ENCODE measurements at places on chromosomes 6 and 20.

DNA sequence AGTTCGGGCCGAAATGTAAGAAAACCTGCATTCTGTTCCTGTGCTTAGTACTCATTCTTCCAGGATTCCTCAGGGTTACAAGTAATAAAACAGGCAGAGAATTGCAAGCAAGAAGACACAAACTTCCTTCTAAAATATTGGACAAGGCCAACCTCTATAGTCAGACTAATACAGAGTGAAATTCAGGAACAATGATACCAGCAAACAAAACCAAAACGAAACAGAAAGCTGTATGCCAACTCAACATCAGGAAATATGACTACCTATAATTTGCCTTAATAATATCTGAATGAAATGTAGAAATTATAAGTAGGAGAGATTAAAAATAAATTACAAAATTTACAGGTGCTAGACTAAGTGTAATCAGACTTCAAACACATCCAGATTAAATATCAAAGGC is 238.8 kb downstream of the HIVEP2 start:
- DNase-seq = no peak

DNA sequence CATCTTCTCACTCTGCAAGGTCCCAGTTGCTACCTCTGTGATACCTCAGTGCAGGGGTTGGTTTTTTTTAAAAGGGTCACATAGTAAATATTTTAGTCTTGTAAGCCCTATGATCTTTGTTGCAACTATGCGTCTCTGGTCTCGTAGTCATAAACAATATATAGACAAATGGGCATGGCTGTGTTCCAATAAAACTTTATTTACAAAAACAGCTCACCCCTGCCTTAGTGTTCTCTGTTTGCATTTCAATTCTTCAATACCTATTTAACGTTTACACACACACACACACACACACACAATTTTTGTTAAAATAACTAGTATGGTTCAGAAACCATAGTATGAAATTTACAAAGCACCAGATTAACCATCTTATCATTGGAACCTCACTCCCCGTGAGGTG is 216.8 kb downstream of the PREX1 start:
- no peak for DNase-seq

DNA sequence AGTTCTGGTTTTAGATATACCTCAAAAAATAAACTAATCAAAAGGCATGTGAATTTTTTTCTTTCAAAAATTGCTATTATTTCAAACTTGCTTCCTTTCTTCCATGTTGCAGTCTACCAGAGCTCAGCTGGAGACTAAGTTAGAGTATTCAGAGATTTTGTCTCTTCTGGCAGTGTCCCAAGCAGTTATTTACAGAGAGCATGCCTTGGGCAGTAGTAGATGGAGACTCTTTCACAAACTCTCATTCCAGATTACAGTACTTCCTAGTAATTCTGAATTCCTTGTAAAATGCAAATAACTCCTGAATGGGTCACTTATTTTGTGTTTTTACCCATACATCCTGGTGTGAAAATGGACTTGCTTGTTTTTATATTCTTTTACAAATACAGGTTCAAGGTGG is 703.4 kb downstream of the EPHA7 start:
- DNase-seq = no peak

DNA sequence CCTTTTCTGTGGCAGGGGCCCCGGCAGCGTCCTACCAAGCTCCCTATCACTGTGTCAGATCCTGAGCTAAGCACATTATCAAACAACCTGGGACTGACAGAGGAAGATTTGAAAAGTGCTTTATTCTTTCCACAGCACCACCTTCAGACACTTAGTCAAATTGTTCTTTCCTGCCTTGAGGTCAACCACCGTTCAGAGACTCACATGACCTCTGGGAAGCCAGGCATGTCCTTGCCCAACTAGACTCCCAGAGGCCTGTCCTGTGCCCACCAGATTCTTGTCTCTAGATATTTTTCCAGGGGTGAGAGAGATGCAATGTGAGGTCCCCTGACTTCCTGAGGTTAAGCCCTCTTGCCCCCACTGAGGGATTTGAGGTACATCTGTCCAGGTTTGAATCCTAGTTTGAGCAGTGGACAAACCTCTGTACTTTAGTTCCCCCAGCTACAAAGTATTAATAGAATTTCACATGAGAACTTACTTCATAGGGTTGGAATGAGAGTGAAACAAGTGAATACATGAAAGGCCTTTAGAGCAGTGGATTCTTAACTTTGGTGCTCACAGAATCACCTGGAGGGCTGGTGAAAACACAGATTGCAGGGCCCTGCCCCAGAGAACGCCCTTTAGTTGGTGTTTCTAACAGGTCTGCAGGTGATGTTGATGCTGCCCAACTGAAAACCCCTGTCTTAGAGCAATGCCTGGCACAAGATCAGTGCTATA is 179.8 kb downstream of the CLIC5 start:
- no peak for DNase-seq

GRCh38 chr6:167756597-167756996 is 70.1 kb upstream of the AFDN start:
- DNase-seq = no peak

GRCh38 chr6:126603410-126603809 is 263.5 kb downstream of the CENPW start:
- no peak for DNase-seq

DNA sequence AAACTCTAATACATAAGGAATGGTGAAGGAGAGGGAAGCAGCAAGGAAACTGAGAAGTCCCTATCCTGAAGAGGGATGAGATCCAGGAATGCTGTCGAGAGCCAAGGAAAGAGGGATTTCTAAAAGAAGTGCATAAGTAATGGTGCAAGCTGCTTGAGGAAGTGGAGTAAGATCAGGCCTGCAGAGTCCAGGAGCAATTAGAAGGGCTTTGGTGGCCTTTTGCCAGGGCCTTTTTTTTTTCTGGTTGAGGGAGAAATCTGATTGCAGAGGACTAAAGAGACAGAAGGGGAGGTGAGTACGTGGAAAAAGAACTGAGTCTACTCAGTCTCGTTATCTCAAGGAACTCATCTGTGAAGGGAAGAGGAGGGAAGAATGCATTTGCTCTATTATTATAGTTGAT is 396.2 kb downstream of the UTRN start:
- no peak for DNase-seq

GRCh38 chr20:32963176-32963575 is 41.1 kb downstream of the SUN5 start:
- no peak for DNase-seq

GRCh38 chr6:34515473-34516387 is 40.4 kb downstream of the SPDEF start:
- DNase-seq = no peak

- no peak for DNase-seq
Observed at GRCh38 chr6:144066741-144067484, 28.5 kb downstream of the SF3B5 start.

GRCh38 chr6:87879132-87879861 is 168.3 kb upstream of the SPACA1 start:
- DNase-seq = no peak

- no peak for DNase-seq
Observed at GRCh38 chr6:3835055-3835731, 14.0 kb upstream of the FAM50B start.

- no peak for DNase-seq
Observed at GRCh38 chr20:44467289-44467883, 8.3 kb upstream of the TTPAL start.

- no peak for DNase-seq
Observed at GRCh38 chr6:7446619-7447325, 57.2 kb downstream of the RIOK1 start.

DNA sequence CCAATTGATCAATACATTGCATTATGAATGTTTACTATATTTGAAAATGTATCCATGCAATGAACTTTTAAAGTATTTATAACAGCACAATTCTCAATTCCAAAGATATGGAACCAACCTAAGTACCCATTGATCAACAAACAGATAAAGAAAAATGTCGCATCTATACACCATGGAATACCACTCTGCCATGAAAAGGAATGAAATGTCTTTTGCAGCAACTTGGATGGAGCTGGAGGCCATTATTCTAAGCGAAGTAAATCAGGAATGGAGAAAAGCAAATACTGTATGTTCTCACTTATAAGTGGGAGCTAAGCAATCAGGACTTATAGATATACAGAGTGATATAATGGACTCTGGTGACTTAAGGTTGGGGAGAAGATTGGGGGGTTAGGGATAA is 22.9 kb downstream of the SRPK1 start:
- no peak for DNase-seq

DNA sequence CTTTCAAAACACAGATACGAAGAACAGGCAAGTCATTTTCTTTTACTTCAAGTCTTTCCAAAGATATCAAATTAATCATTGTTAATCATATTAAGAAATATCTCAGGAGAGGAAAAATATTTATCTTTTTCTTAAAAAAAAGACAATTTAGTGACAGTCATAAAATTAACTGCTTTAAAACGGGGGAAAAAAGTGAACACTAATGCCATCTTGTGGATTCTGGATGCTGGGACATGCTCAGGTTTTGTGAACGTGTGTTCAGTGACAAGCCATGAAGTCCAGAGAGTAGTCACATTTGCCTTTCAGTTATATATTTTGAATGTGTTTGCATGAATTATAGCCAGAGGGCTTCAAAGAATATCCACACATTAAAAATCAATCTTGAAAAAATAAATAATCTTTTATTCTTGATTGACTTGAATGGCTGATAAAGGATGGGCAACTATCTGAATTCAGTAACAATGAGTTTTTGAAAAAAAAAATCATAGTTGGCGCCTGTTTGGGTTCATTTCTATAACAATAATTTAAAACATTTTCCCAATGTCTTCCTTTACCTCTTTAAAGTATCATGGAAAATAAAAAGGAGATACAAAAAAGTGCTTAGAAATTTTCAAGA is 74.7 kb upstream of the NOX3 start:
- DNase-seq = no peak

DNA sequence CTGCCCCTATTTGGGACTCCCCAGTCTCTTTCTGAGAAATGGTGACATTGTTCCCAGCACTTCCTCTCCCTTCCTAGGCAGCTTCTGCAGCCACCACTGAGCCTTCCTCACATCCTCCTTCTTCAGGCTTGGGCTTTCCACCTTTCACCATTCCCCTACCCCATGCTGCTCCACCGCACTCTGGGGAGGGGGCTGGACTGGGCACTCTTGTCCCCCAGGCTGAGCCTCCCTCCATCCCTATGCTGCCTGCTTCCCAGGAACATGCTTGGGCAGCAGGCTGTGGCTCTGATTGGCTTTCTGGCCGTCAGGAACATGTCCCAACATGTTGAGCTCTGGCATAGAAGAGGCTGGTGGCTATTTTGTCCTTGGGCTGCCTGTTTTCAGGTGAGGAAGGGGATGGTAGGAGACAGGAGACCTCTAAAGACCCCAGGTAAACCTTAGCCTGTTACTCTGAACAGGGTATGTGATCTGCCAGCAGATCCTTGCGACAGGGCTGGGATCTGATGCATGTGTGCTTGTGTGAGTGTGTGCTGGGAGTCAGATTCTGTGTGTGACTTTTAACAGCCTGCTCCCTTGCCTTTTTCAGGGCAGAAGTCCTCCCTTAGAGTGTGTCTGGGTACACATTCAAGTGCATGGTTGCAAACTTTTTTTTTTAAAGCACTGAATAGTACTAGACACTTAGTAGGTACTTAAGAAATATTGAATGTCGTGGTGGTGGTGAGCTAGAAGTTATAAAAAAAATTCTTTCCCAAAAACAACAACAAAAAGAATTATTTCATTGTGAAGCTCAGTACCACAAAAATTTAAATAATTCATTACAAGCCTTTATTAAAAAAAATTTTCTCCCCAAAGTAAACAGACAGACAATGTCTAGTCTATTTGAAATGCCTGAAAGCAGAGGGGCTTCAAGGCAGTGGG is 2.1 kb upstream of the CDKN1A start:
- no peak for DNase-seq

DNA sequence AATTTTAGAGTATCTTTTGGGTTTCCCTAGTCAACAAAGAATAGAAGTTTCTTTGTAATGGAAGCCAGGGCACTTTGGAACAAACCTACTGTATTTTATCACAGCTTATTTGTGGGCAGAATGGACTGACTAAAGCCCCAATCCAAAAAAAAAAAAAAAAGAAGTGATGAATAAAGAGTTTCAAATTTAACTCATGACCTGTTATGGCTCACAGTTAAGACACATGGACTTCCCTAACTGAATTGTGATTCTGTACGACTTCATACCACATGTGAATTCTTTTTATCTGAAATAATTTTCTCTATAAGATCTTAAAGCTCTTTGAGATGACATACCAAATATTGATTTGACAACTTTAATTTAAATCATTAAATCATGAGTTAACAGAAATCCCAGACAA is 77.2 kb downstream of the FILIP1 start:
- DNase-seq = no peak

GRCh38 chr20:62670998-62671397 is 28.7 kb downstream of the SLCO4A1 start:
- DNase-seq = no peak

GRCh38 chr20:51513545-51513944 is 29.0 kb downstream of the NFATC2 start:
- DNase-seq = no peak

- DNase-seq = peak; percentile 9
Observed at GRCh38 chr6:34115403-34115795, 30.5 kb downstream of the GRM4 start.

GRCh38 chr6:89118931-89119330 is 1.1 kb upstream of the SRSF12 start:
- no peak for DNase-seq

DNA sequence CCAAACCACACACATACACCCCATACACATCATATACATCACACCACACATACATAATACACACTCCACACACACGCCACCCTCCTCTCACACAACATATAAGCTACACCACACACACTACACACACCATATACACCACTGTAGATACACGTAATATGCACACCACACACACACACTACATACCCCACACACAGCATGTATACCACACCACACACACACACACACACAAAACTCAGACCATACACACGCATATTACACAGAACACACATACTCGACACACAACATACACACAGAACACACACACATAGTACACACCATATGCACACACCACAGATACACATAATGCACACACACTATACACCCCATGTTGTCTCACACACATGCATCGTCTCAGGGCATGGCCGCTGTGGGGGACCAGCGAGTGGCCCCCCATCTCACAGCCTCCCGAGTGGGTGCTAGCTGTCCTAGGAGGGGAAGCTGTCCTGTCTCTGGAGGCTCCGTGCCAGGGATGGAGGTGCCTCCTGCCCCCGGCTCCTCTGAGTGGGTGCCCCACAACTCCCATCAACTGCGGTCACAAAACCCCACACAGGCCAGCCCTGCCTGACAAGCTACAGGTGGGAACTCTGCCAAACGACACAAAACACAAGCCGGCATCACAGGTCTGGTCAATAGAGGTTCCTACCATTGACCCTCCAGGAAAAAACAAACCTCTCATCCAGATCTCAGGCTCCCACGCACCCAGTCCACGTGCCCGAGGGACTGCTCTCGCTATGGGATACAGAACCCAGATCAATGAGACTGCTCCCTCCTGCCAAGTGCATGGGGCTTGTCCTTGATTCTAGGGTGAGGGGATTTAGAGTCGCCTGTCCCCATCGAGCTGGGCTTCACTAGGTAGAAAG is 49.1 kb downstream of the DACT2 start:
- no peak for DNase-seq

GRCh38 chr6:32166411-32167061 is 2.1 kb downstream of the EGFL8 start:
- no peak for DNase-seq
